CD4-positive, alpha-beta T cell treated with Interleukin-4 for 4 hours (primary cell): ENCODE measurements at places on chromosomes 2 and 18.

DNA sequence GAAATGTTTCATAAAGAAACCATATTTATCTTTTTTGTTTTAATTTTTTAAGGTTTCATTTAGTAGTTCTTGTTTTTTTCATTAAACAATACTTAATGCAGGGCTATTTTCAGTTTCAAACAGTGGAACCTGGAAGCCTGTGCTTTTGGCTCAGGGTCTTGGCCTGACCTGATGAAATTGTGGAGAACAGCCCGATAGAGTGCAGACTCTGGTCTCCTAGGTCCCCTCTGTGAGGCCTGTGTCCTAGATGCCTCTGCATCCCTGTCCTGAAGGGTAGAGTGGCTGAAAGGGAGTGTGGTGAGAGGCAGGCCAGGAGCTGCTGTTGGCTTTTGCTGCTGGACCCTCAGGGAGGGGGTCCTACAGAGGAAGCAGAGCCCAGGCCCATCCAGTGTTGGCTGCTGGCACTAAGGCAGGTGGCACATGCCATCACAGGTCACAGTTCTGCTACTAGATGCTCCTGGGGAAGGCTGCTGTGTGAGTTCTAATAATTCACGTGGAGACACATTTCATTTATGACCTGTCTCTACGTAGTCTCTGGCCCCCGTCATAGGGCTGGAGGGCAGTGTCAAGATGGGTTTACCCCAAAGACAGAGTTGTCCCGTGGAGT, 201.0 kb upstream of the COPS8 start:
- DNase-seq: no peak

GRCh38 chr2:98090951-98091350, 4.0 kb downstream of the VWA3B start:
- no peak for DNase-seq

DNA sequence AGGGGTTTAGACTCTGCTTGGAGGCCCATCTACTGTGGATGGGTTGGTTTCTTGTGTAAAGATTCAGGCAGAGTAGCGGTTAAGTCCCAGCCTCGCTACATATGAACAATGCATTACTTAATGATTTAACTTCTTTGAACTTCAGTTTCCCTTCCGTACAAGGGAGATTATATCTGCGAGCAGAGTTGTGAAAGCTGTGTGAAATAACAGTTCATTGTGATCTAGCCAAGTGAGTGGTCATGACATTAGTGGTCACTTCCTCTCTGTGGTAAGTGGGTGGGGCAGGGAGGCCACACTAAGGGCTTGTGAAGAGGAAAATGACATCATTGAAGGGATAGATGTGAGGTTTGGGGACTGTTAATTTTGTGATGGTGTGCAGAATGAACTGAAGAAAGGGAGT, 14.1 kb upstream of the MEX3C start:
- peak; percentile 55 for DNase-seq

GRCh38 chr2:161710131-161710915, 86.1 kb downstream of the SLC4A10 start:
- DNase-seq: no peak

DNA sequence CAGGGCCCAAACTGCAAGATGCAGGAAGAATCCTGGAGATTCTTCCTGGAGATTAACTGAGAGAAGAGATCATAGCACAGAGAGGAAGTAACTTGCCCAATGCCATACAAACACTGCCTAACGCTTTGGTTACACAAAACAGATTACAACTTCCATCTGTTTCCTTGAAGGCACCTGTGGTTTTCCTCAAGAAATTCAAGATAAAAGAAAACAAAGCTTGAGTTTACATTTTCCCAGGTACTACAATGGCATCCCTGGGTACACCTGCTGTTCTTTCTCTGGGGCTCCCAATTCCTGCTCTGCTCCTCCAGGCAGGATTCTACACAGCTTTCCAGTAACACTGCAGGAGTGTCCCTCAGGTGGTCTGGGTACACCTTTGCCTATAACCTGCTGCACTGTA, 781.9 kb upstream of the ID2 start:
- no peak for DNase-seq

- DNase-seq: no peak
These were observed 1694.1 kb upstream of the CELF4 start for GRCh38 chr18:39259736-39260135.

DNA sequence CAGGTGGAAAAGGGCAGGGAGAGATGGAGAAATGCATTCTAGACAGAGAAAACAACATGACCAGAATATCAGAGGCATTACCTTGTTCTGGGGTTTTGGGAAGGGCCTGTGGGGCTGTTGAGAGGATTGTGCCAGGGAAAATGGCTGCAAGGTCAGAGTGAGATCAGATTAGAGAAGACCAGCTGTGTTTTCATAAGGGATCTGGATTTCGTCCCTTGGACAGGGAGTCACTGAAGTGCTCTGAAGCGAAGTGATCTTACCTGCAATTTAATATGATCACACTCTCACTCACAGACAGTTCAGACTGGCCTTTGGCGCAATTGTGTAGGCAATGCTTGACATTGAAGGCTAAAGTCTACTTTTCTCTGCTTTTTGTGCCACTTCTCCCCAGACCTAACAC, 20.3 kb upstream of the REG3G start:
- DNase-seq: no peak

GRCh38 chr2:65666156-65666725, 233.8 kb upstream of the SPRED2 start:
- no peak for DNase-seq

DNA sequence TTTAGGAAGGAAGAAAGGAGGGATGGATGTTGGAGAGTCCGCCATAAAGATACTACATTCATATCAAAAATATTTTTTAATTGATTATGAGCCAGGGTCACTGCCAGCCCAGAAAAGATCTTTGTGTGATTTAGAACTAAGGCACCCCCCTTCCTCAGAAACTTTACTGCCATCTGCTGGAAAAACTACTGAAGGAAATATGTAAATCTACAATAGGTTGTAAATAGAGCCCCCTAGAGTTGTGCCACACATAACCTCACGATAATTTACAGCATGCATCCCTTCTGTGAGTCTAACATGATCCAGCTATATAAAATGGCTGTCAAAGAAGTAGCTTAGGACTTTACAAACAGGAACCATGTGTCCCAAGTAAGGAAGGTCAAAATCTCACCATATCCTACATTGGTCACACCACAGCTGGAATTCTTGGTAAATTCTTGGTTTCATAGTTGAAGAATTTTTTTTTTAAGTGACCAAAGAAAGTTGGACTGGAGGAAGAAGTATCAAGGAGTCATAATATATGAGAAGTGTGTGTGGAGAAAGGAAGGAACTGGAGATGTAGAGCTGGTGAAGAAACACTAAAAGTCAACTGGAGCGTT, 152.5 kb downstream of the CYP26B1 start:
- DNase-seq: no peak

GRCh38 chr2:118505436-118505835, 342.0 kb downstream of the EN1 start:
- no peak for DNase-seq

DNA sequence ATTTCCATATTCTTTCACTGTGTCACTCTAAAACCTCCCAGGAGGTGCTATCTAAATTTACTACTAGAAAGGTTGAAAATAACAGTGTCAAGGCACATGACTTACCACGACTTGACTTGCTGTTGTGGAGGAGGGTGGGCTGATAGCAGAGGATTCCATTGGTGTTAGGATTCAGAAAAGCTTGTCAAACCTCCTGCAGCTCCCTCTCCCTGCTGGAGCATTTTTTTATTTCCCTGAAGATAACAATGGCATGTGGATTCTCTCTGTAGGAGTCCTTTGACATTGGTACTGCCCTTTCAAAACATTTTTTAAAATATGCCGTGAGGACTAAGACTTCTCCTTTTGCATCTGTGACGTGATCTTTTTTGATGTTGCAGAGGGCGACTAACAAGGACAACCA, 696.9 kb upstream of the GYPC start:
- no peak for DNase-seq

DNA sequence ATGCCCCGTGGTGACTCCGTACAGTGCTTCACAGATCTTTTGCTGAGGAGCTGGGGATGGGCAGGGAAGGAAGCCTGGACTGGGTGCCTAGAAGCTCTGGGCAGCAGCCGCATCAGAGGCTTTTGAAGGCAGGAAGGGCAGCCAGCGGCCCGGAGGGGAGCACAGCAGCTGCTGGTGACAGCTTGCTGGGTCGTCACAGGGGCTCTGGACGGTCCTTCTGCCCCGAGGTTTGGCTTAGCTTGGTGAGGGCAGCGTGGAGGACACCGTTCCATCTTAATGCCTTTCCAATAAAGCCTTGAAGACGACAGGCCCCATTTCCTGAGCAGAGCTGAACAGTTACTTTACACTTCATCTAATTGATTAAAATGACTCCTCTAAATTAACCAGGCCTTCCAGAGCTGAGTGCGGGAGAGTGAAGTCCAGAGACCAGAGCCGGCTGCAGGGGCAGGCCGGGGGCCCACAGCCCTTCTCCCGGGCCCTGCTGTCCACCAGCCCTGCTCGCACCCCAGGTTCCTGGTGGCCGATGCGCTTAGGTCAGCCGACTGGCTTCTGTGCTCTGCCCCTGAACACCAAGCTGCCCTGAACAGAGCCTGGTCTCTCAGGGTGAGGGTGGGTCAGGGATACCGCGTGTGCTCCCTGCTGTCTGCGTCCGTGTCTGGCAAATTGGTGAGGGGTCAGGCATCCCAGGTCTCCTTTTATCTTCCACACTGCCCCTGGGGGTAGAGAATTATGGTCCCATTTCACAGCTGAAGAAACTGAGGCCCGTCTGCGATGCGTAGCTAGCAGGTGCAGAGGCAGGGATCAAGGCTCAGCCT, 43.5 kb downstream of the RRM2 start:
- DNase-seq: no peak

GRCh38 chr2:241795021-241795999, 13.7 kb upstream of the NEU4 start:
- no peak for DNase-seq

DNA sequence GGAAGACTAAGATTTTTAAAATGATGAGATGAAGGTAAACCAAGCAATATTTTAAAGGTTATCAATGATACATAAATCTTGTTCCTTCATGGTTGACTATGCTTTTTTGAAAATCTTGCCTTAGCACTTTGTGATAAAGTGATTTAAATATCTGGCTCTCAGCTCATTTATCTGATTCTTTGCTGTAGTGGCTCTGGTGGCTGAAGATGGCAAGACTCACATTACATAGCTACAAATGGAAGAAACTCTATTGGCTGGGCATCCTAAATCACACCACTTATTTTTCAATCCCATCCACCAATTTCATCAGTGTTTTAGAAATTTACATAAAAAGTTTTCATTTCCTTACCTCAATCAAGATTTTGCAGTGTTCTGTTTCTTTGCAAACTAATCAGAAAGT, 16.6 kb upstream of the APCDD1 start:
- DNase-seq: no peak

- DNase-seq: no peak
These were observed 159.6 kb upstream of the SIX2 start for GRCh38 chr2:45168711-45169338.

GRCh38 chr18:68507781-68508180, 207.1 kb downstream of the TMX3 start:
- no peak for DNase-seq

DNA sequence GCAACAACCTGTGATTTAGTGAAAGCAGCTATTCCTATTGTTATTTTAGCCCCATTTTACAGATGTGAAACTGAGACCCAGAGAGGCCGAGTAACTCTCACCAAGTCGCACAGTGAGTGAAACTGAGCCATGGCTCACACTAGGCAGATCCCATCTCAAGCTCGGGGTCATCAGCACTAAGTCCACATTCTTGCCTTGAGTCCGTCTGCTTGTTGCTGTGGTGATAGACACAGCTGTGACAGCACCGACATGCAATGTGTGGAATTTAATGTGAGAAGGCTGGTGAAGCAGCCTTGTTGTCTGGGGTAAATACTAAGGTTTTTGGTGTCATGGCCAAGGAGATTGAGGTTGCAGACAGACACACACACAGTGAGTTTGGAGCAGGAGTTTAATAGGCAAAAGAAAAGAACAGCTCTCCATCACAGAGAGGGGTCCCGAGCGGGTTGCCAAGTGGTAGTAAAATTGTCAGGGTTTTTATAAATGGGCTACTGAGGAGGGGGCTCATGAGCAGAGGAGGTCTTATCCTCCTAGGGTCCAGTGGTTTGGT, 40.2 kb upstream of the GMCL1 start:
- no peak for DNase-seq

GRCh38 chr18:11944252-11944651, 36.1 kb upstream of the MPPE1 start:
- no peak for DNase-seq

GRCh38 chr2:188798159-188798558, 176.0 kb upstream of the COL3A1 start:
- DNase-seq: no peak

DNA sequence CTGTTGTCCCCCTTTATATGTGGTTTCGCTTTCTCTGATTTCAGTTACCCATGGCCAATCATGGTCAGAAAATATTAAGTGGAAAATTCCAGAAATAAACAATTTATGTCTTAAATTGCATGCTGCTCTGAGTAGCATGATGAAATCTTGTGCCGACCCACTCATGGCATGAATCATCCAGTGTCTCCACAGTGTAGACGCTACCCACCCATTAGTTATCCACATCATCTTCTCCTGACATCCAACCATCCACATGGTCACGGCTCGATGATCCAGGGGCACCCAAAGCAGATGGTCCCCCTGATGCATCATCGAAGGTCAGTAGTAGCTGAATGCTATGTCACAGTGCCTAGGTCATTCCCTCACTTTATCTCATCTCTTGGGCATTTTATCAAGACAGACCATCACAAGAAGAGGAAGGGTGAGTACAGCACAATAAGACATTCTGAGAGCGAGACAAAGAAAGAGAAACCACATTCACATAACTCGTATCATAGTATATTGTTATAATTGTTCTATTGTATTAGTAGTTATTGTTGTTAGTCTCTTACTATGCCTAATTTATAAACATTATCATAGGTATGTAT, 44.1 kb upstream of the ACKR3 start:
- no peak for DNase-seq

DNA sequence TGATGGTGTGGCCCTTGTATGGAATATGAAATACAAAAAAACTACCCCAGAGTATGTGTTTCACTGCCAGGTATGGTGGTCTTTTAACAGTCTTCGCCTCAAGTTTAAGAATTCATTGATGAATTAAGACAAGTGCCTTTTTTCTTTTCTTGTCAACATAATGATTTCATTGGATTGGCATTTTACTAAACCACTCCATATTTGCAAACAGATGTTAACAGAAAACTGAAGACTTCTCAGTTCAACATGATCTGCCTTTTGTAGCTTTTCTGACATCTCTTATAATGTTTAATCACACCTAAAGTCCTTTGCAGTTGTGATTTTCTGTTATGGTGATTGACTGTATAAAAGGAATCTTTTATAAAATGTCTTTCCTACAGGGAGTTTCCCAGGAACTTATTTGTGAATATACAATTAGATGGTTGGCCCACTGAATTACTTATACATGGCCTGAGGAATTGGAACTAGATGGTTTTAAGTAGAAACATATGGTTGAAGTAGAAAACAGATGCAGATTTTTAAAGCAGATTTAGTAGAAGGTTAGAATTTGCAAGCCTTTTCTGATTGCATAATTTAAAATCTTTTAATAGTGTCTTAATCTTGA, 39.7 kb downstream of the DYNC1I2 start:
- no peak for DNase-seq

GRCh38 chr2:197179744-197180498, 130.7 kb downstream of the ANKRD44 start:
- DNase-seq: no peak
